ENCODE measurements at places on chromosomes 11 and 22. TPM values are rescaled to one million over a fixed set of nuclear protein-coding genes. Genes with fewer than 3 reads are reported as not detected.
A peak's percentile ranks its signal among the peaks of the same experiment; 100 is the strongest.

GRCh38 chr11:96358321-96358720, 15.3 kb upstream of the MAML2 start:
- no peak for DNase-seq

GRCh38 chr11:111598148-111598547, 4.1 kb upstream of the SIK2 start:
- DNase-seq, result no peak

DNA sequence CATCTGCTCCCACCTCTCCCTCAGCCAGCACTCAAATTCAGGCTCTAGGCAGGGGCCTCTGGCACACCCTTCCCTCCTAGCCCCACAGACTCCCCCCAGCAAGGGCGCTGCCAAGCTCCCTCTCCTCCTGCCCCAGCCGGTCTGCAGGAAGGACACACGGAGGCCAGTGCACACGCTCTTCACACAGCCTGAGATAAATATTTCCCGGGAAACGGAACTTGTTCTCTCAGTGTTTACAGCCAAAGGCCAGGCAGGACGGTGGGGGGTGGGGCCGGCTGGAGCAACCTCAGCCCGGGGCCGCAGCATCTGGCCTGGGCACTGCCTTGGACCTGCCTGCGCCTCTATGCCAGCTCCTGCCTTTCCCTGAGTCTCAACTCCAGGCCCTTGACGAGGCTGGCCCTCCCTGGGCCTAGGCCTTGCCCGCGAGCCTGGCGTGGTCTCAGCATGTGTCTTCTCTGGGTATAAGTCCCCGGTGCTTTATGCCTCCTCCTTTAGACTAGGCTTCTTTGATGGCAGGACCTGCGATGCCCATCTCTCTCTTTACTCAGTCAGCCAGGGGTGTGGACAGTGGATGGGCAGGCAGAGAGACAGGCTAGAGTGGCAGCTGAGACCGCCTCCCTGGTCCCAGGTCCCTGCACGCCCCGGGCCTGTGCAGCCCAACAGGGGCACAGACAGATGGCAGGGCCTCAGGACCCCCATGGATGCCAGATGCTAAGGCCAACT, 48.4 kb downstream of the PDE2A start:
- DNase-seq, result peak; percentile 59

Gene XPNPEP3
- 7.3 TPM for total RNA-seq

DNA sequence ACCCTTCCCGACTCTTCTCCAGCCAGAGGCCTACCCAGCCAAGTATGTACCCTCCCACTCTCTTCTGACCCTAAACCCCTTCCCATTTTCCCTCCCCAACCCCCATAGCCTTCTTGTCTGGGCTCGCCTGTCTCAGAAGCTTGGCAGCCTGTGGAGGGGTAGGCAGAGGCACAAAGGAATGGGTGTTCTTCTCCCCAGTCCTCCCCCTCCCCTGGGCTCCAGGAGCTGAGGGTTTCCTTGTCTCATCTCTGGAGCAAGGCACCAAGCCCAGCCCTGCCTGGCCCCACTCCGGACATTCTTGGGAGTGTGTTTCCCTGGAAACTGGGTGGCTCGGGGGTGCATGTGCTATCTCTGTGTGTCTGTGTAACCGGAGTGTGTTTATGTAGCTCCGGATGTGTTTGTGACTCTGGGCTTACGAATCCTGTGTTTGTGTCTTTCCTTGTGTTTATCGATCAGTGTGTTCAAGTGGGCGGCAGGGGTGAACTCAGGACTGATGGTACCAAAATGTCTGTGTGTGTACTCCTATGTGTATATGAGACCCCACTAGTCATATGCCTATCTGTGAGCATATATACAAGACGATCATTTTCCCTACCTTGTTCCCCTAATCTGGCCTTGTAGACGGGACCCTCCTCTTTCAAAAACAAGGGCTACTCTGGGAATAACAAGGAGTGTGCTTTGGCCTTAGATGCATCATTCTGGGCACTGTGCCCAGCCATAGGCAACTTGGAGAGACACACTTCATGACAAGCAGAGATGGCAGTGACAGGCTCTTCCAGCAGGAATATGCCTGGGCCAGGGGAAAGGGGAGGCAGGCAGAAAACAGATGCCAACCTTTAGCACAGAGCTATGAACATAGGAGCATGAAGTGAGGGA, 10.9 kb downstream of the PHLDB1 start:
- DNase-seq, result peak; percentile 75

DNA sequence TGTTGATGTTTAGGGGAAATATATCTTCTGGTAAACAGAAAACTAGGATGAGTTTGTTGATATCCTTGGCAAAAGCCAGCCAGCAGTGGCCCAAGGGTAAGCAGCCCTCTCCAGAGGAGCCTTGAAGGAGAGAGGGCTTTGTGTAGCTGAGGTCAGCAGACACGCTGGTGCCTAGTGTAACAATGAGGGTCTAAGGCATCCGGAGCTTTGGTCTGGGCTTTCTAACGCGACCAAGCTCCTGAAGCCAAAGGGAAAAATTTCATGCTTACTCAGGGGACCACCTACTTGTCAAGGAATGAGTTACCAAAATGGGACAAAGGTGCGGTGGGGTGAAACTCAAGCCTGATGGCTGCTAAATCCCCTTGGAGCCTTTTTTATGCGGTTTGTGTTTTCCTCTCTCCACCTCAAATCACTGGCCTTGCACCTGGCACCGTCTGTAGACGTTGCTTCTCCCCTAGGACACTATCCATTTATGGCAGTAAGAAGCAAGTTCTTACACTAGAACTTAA, 134.9 kb downstream of the DBX1 start:
- DNase-seq, result no peak

Measured in pulmonary artery endothelial cell (primary cell).